ENCODE measurements at places on chromosomes 12 and 14.

DNA sequence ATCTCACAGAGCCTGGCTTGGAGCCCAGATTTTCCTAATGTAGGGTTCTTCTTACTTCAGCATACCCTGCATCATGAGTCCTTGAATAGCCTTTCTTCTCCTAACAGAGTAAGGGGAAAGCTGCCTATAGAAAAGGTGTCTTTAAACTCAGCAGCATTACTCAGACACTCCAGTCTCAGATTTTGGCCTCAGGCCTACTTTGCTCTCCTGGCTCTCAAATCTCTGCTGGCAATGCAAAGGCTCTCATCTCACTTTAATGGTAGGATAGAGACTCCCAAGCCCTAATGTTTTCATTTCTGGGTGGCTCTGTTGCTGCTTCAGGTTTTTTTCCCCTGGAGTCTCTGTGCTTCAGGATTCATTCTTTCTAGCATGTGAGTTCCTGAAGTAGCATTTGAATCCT is 9.1 kb upstream of the NKX2-8 start:
- DNase-seq: no peak

DNA sequence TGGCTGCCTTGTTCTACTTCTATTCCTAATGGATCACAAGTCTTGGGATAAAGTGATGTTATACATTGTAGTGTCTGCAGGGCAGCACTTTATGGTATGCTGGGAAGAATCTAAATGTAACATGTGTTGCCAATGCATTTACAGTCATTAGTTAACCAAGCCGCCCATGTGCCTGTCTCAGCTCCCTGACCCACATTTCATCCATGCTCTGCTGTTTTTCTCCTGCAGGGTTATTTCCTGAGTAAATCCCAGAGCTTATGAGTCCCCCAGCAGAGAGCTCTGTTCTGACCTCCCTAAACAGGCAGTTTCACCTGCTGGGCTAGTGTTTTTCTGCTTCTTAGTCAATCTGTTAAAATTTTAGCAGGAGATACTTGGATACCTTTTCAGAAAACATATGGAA is 4.4 kb upstream of the TMTC2 start:
- DNase-seq: no peak

- no peak for DNase-seq
Measured at GRCh38 chr14:90886297-90886815, 70.1 kb upstream of the TTC7B start.

GRCh38 chr14:94773061-94773648 is 3.2 kb upstream of the GSC start:
- DNase-seq: no peak

- DNase-seq: no peak
Measured at GRCh38 chr12:40569626-40570179, 122.5 kb upstream of the CNTN1 start.

DNA sequence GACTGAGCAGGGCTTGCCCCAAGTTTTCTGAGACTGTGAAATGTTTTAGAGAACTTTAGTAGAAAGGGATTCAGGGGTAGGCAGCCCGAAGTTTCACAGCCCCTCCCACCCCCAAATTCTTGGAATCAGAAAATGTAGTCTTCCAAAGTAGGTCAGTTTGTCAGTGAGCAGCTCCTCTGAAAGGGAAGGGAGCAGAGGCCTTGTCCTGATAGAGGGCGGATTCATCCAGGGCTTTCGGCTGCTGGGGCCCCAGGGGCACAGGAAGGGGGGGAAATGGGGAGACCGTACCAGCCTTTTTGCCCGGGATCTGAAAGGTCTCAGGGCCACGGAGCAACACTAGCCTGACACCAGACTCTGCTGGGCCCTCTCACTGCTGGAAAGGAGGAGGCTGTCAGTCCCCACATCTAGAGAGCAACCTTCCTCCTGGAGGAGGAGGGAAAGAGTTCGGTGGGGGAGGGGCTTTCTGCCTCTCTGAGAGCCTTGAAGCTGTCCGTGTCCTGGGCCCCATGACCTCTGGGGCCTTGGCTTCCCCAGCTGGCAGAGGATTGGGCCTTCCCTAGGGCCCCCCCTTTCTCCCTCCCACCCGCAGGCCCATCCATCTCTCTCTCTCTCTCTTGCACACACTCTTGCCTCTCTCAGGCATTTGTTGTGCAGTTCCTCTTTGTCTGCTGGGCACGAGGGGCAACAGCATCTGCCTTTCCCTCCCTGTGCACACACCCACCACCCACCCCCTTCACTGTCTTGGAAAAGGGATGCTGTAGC is at the start of gene IKZF4:
Gene IKZF4, plus strand, starts transcription at position 621 of the 762 bp plus-strand sequence. CDS start 451 bp downstream, outside the sequence.
- DNase-seq: peak; percentile 50

DNA sequence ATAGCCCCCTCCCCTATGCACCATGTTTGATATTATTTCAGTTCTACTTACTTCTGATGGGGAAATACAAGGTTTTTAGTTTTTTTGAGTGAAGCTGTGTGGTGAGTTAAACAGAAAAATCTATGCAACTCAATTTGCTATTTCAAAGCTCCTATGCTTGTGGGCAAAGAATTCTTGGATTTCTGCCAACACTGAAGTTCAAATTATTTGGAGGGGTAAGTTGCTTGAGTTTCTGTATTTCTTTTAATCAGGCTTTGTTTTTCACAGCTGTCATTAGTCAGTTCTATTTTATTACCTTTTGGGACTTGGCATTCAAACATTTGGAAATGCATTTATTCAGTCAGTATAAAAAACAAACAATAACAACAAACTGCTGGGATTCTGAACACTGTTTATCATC is 407.5 kb upstream of the MGAT4C start:
- no peak for DNase-seq

DNA sequence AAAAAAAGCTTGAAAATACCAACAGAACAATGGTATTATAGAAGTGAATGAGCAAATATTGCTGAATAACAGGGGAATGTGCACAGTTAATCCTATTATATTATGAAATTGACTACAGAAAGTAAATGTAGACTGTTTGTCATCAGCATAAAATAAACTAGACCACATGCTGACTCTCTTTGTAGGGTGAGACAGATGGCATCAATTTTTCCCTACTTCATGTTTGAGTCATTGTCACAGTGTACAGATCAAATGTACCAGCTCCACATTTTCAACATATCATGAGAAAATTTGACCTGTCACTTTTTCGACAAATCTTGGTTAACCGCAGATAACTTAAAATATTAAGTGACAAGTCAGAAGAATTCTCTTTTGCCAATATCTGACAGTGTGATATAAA is 421.0 kb downstream of the RPL10L start:
- DNase-seq: no peak

GRCh38 chr14:20503898-20504297 is 1.4 kb upstream of the RNASE10 start:
- no peak for DNase-seq

DNA sequence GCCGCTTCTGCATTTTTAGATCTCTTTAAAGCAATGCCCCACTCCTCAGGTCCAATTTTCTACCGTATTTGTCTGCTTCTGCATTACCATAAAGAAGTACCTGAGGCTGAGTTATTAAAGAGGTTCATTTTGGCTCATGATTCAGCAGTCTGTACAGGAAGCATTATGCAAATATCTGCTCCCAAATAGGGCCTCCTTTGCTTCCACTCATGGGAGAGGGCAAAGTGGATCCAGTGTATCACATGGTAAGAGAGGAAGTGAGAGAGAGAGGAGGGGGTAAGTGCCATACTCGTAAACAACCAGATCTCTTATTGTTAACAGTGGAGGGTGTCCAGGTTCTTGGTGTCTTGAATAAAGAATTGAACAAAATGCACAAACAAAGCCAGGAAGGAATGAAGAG is 316.1 kb upstream of the SEL1L start:
- DNase-seq: no peak

DNA sequence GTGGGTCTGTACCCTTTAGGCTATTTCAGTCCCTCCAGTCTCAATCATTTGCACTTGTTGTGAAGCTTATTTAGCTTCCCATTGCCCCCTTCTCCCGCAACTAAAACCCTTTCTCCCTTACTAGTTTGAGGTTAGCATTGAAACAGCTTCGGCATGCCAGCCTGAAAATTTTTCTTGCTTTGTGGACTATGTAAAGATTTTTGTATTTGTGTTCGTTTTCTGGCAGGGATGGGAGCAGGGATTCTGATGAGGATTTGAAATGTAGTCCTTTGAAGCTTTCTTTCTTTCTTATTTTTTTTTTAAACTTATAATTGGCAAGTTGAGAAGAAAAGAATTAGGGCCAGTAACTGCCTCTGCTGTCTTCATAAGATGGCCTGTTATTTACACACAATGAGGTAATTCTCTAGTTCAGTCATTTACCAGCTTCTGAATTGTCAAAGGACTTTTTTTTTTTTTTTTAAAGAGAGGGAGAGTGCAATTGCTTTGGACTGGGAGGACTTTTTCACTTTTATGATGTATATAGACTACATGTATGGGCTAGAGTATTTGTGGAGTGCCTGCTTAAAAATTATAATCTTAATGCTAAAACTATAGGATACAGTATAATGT is 29.0 kb downstream of the PALS1 start:
- no peak for DNase-seq

GRCh38 chr12:46438719-46439319 is 66.2 kb upstream of the SLC38A2 start:
- DNase-seq: no peak

- no peak for DNase-seq
Measured at GRCh38 chr12:103102225-103102744, 144.8 kb downstream of the ASCL1 start.

GRCh38 chr14:100762089-100762515 is 35.4 kb downstream of the DLK1 start:
- DNase-seq: no peak

GRCh38 chr12:104578453-104578852 is 121.7 kb downstream of the CHST11 start:
- peak; percentile 48 for DNase-seq

- no peak for DNase-seq
Measured at GRCh38 chr12:104309446-104309993, 6.0 kb downstream of the EID3 start.
